ENCODE measurements at places on chromosomes 3 and 15. TPM values are rescaled to one million over a fixed set of nuclear protein-coding genes. Genes with fewer than 3 reads are reported as not detected.

DNA sequence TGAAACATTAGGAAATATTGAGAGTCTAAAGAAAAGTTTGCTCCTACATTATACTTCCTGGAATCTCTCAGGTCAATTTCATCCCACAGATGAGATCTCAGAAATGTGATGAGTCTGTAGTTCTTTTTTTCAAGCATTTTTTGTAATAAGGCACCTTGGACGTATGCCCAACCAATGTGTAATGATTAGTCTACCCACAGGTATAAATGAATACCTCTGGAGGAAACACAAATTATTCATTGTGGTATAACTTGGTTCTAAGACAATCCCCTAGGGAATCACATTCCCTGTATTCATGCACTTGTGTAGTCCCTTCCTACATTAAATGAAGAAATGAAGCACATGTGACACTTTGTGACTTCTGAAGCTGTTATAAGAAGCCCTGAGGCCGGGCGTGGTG, 596.2 kb upstream of the UBE2E2 start:
- peak; percentile 1 for DNase-seq

DNA sequence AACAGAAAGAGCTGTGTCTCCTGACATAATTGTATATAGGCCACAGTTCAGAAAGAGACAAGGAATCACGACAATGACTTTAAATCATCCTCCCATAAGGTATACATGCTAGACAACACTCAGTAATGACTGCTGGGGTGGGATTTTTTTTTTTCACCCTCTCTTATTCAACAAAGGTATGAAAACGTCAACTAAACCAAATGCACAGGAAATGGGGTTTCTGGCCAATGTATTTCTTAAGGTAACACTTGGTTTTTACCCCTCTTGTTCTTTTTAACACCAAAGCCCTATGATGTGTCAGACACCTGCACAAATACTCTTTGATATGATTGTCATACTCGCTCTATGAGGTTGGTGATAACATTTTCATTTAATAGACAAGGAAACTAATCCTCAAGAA, 78.3 kb downstream of the MCF2L2 start:
- DNase-seq = no peak

DNA sequence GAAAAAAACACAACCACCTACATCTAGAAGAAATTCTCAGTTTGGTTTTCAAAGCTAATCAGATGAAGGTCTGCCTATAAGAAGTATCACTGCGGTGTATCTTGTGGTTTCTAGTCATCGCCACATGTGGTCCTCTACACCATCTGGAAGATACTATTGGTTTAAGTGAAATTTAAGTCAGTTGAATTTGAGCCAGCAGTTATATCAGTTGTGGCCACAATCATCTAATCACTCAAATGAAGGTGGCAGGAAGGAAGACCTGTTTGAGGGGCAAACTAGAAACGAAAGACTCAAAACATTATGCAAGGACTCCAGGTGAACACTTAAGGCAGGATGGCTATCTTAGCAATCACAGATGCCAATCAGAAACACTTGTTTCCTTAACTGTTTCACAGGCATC, 48.7 kb downstream of the ETV5 start:
- DNase-seq = no peak

GRCh38 chr3:149252272-149252671, 30.6 kb upstream of the CP start:
- no peak for DNase-seq

- no peak for DNase-seq
These were observed 47.2 kb downstream of the CCDC12 start for GRCh38 chr3:46929324-46929723.

GRCh38 chr15:73747847-73748590, 5.1 kb downstream of the INSYN1 start:
- DNase-seq = no peak

LCTL gene
- not detected for total RNA-seq
